ENCODE measurements at places on chromosomes 3 and 15.

- peak; percentile 71 for DNase-seq
These were observed 70.5 kb upstream of the ATP2C1 start for GRCh38 chr3:130823241-130823884.

GRCh38 chr15:40787344-40787841 lies 17.6 kb downstream of the C15orf62 start:
- DNase-seq = peak; percentile 87

- DNase-seq = no peak
These were observed 339.6 kb upstream of the TBL1XR1 start for GRCh38 chr3:177536873-177537272.

- peak; percentile 11 for DNase-seq
These were observed 50.1 kb downstream of the LYSMD4 start for GRCh38 chr15:99683000-99683670.

DNA sequence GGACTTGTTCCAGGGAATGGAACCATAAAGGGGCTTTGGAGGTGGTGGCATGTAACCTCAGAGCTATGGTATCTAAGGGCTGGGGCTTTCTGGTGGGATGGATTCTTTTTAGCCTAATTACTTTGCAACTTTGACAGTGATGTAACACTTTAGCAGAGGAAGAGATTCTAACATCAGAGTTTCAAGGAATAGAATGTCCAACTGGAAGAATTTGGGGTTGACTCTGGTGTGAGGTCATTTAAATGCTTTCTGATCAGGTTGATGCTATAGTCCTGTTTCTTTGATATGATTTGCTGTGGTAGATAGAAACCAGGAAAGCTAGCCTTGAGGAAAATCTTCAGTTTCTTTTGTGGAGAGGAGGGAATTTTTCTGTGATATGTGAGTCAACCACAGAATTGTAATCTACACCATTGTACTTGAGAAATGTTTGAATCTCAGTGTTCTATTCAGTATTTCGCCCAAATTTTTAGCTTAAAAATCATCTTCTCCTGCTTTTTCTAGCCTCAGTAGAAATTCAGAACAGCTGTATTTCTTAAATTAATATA lies 40.0 kb downstream of the ATP2C1 start:
- DNase-seq = no peak
